ENCODE measurements at places on chromosomes 1 and 21. TPM values are rescaled to one million over a fixed set of nuclear protein-coding genes. Genes with fewer than 3 reads are reported as not detected.

OR2L2 gene
- total RNA-seq: not detected

TNFRSF9 gene
- total RNA-seq: 3.1 TPM

RNU1-3 gene
- under 0.01 TPM for total RNA-seq

SUMO3 gene
- 105 TPM for total RNA-seq

RBM15 gene
- total RNA-seq: 65.6 TPM

PBX1 gene
- total RNA-seq: 36.5 TPM

SEC16B gene
- 2.0 TPM for total RNA-seq

F13B gene
- not detected for total RNA-seq

S100A13 gene
- 40.3 TPM for total RNA-seq

TCHH gene
- total RNA-seq: 0.14 TPM
